ENCODE measurements at places on chromosomes 1 and 21.
A peak's percentile ranks its signal among the peaks of the same experiment; 100 is the strongest.

GRCh38 chr1:65703853-65704252 is 88.8 kb upstream of the PDE4B start:
- DNase-seq: no peak

GRCh38 chr1:13766592-13767564 is 66.9 kb downstream of the PRDM2 start:
- no peak for DNase-seq

DNA sequence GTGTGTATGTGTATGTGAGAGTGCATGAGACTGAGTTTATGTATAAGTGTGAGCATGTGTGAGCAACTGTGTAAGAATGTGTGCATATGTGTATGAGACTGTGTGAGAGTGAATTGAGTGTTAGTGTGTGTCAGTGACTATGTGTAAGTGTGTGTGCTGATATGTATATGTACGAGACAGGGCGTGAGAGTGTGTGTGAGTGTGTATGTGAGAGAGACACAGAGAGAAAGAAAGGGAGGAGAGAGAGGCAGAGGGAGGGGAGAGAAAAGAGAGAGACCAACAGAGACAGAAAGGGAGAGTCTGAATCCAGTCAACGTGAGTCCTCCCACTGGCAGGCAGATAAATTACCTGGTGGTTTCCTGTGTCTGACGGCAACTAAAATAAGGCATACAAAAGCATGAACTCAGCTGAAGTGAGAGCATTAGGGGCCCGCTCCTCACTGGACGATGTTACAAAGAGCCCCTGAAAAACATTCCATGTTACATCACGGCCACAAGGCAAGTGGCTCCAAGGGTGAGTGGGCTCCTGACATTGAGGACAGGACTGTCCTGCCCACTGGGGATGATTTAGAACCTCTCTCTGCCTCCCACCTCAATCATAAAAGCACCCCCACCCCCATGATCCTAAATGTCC is 66.6 kb upstream of the TIAM1 start:
- DNase-seq: no peak

DNA sequence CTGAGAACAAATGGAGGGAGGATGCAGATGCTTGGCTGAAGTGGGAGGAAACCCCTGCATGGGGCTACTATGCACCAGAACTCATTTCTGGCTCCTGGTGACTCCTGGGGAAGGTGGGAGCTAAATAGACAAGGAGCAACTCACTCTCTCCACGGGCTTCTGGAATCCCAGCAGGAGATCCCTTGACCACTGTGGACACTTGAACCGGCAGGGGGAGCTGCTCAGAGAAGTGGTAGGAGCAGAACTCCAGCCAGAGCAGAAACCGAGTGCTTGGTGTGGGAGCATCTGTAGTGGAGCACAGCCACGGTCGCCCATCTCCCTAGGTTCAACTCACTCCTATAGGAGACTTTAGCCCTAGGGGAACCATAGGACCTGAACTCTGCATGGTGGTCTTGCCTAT is 205.6 kb upstream of the GJB5 start:
- DNase-seq: peak; percentile 17

- no peak for DNase-seq
Measured at GRCh38 chr1:58030456-58030855, 516.1 kb downstream of the OMA1 start.

GRCh38 chr1:36342426-36343185 is 19.2 kb upstream of the EVA1B start:
- peak; percentile 63 for DNase-seq

DNA sequence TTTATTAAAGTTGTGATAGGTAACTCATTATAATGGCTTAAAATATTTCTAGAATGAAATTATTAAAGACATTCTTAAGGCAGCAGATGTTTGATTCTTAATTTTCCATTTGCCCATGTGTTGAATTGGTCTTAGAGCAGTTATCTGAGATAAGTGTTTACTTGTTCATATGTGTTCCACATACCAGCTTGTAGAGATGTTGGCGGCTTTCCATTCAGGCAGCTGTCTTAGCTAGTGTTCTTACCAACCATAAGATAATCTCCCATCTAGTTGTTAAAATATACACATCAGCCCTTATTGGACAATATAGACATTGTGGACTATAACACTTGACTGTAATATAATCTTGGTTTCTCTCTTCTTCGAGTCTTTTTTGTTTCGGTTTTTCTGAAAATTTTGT is 1372.9 kb upstream of the ADGRL2 start:
- no peak for DNase-seq

DNA sequence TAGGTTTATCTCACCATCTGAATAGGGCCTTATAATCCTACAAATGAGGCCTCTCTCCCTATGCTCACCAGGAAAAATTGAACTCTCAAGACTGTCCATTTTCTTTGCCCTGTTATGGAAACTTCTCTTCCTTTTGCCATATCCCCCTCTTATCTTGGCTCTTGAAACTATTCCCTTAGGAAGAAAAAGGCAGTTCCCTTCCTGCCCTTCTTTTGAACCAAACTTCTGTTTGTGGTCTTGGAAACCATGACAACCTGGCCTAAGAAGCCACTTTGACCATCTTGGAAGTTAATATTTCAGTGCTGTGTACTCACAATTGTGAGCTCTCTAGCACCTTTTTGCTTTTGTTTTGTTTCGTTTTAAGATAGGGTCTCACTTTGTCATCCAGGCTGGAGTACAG is 40.0 kb downstream of the ATP2B4 start:
- no peak for DNase-seq

DNA sequence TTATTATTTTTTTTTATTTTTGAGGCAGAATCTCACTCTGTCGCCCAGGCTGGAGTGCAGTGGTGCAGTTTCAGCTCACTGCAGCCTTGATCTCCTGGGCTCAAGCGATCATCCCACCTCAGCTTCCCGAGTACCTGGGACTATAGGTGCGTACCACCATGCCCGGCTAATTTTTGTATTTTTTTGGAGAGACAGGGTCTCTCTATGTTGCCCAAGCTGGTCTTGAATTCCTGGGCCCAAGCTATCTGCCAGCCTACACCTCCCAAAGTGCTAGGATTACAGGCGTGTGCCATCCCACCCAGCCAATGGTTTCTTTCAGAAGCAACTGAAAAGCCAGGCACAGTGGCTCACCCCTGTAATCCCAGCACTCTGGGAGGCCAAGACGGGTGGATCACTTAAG is 2.3 kb downstream of the KRTCAP2 start:
- DNase-seq: no peak

- DNase-seq: no peak
Measured at GRCh38 chr21:40421121-40421520, 425.8 kb downstream of the DSCAM start.

- no peak for DNase-seq
Measured at GRCh38 chr1:110233861-110234260, 23.7 kb downstream of the KCNC4 start.

DNA sequence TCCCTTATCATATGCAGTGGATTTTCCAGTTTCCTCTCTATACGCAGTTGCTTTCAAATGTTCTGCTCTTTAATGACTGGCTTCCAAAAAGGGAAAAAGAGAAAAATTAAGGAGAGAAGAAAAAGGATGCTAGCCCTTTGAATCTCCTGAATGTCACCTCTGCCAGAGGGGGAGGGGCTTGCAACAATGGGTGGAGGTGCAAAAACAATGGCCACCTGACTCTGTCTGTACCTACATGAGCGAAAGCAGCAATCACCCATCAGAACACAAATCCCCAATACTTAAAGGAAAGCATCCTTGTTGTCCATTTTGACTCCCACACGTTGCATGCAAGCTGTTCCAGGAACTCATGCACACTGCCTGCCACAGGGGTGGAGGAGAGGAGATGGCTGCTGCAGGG is 61.2 kb downstream of the CCDC30 start:
- DNase-seq: no peak

DNA sequence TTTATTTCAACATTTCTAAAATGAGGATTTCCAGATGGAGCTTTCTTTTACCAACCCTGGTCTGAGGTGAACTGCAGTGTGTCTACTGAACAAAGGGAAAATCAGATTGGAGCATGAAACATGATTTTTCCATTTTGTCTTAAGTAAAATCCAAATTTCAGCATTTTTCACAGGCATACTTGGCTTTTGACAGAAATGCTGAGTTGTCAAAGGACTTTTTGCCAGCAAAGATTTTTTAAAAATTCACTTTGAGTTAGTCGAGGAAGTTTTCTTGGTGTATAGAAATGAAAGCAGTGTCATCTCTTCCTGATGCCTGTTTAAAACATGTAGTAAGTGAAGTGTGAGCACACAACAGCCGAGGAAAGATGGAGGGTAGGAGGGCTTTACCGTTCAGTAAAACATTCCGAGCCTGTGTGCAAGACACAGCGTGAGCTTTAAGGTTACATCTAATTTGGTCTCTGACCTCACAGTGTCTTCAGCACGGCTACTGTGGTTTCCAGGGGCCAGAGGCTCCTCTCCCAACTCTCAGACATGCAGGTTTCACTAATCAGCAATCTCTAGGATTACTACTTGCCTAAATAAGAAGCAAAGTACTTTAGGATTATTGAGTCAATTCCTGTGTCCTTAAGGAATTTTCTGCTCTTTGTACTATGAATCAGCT is 45.9 kb downstream of the SAMD13 start:
- DNase-seq: no peak

DNA sequence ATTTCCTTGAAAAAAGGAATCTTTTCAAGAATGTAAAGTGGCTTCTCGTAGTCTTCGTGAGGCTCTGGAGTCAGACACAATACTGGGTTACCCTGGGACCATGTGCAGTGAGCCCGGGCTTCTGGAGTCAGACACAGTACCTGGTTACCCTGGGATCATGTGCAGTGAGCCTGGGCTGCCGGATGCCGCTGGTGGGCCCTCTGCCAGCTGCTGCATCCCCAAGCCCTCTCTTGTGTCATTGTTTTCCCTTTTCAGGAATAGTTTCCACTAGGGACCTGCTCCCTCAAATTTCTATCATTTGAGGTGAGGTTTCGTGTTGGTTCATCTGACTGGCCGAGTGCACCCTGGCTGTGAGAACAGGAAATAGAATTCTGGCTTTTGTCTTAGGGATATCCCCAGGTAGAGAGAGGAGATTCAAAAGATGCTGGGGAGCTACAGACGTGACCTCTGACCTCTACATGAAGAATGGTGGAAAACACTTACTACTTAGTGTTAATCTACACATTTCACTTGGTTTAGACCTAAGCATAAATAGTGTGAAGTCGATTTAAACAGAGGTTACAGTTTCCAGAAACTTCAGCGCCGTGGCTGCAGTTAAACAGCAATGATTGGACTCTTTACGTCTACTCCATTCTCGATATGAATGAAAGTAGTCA is 10.6 kb downstream of the ADARB1 start:
- DNase-seq: no peak

GRCh38 chr1:918843-919242 is 4.9 kb upstream of the SAMD11 start:
- DNase-seq: no peak

DNA sequence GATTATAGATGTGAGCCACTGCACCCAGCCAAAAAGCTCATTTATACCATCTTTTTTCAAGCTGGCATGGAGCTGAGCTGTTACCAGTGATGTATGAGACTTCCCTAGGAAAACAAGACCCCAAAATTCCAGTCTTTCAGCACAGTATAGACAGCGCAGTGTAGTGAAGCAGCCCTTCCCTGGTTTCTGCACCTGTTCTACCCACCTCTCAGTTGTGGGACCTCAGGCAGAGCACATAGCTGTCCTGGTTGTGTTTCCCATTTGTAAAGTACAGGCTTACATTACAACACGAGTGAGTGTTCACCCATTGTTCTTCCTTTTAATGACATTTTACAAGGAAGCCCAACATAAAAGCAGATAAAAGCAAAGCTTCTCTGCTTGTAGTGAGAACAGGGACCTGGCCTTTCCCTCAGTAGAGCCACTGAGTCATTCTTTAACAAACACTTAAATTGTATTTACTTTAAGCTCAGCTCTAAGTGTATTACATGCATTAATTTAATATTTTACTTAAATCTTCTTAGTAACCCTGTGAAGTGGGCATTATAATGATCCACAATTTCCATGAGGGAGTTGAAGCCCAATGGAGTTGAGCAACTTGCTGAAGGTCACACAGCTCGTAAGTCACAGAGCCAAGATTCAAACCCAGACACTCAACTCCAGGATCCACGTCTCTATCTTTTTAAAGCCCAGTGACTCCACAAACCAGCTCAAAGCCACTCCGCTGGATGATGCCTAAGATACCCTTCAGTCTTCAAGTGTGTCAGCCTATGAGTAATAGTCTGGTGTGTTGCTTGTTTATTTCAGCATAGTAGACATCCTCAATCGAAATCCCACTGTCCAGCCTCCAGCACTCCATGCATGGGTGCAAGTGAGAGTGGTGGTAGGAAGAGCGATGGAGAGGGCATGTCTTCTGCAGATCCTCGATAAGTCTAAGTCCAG is 40.5 kb upstream of the CAPZB start:
- DNase-seq: no peak

DNA sequence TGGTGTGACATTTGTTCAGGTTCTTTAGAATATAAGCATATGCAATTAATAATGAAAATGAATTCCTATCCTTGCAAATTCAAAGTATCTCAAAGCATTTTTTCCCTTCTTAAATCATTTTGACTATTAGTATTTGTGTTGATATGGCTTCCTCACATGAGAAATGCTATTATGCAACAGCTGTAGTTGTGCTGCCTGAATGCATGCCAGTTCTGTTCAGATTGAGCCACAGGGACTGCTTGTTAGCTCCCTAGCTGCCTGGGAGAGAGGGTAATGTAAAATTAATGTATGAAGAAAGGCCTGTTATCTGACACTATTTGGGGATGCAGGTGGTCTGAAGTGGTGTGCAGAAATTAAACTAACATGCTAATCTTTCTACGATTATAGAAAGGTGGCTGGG is 45.5 kb downstream of the CACHD1 start:
- no peak for DNase-seq

DNA sequence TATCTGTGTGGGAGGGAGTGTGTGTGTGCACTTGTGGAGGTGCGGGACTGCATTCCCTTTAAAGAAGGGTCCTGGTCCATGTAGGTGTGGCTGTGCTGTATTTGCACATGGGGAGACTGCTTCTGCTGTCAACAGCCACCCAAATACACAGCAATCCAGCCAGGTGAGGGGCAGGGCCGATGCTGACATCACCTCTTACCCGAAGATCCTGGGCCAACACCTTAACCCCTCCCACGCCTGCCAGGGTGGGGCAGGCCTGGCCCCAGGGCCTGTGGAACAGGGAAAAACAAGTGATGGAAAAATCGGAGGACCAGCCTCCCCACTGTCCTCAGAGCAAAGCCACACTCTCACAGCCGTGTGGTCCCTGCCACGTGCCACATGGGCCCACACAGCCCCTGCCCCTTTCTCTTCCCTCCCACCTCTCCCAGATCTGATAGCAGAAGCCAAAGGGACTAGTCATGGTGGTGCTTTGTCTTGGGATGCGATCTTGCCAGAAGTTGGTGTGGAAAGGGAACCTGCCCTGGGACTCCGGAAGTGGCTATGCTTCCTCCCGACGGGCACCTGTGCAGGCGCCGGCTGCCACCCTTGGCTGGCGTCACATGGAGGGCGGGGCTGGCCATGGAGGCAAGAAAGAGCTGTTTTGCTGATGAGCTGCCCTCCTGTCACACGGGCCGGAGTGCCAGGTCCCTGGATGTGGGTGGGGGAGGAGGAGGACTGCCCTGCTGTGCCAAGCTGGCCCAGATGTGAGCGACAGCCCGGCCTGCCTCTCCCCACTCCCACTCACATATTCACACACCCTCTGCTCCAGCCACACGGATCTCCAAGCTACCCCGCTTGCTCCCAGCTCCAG is 7.8 kb upstream of the CASZ1 start:
- peak; percentile 12 for DNase-seq

- DNase-seq: no peak
Measured at GRCh38 chr1:12229386-12229834, 420 bp upstream of the VPS13D start.

All from activated CD4-positive, alpha-beta T cell treated with anti-CD3 and anti-CD28 coated beads for 48 hours (primary cell).